Stimulated activated CD8-positive, alpha-beta memory T cell treated with anti-CD3 and anti-CD28 coated beads, Interleukin-15, amount 100 ng/mL, for 1 hour (primary cell): ENCODE measurements at places on chromosomes 1 and 21.

- no peak for DNase-seq
Observed at GRCh38 chr1:86396498-86396890, 371 bp upstream of the ODF2L start.

DNA sequence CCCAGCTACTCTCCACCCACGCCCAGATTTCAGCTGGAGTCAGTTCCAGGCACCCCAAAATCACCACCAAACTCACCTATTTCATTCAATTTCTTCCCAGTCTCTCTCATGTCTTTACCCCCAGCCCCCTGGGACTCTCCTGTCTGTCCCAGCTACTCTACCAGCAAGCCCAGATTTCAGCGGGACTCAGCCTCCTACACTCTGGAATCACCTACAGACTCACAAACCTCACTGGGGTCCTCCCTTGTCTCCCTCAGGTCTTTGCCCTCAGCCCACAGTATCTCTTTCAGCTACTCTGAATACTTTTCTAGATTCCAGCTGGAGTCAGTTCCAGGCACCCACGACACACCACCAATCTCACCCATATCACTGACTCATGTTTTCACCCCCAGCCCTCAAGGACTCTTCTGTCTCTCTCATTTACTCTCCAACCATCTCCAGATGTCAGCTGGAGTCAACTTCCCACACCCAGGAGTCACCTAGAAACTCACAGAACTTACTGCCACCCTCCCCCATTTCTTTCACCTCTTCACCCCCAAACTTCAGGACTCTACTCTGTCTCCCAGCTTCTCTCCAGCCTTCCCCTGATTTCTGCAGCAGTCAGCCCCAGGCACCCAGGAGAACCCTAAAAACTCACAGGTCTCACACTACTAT, 1529.3 kb upstream of the TPTE start:
- DNase-seq: no peak

- no peak for DNase-seq
Observed at GRCh38 chr1:203549309-203549708, 55.4 kb downstream of the OPTC start.

DNA sequence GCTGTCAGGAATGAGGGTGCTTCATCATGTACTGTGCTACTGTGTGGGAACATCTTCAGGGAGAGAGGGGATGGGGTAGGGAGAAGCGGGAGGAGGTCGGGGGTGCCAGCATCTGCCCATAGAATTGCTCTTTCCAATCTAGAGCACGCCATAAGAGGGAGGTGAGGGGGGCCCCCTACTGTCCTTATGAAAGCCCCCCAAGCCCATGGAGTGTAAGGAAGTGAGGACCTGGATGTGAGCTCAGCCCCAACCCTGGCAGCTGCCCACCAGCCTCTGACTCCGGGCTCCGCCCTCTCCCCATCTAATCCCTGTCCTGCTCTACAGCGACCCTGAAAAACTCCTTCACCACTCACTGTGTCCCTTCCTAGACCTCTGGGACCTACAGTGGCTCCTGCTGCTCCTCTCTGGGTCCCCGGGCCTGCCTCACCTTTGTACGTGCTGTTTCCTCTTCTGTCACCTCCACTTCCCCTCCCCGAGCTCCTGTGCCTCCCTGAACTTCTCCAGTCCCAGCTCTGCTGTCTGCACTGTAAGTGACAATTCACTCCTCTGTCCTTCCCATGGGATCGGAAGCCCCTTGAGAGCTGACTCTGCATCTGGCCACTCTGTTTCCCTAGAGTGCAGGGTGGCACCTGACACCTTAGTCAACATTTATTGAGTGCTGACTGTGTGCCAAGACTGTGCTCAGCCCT, 269.4 kb downstream of the PTPRU start:
- DNase-seq: no peak

- no peak for DNase-seq
Observed at GRCh38 chr1:154992721-154993571, 440 bp upstream of the LENEP start.

DNA sequence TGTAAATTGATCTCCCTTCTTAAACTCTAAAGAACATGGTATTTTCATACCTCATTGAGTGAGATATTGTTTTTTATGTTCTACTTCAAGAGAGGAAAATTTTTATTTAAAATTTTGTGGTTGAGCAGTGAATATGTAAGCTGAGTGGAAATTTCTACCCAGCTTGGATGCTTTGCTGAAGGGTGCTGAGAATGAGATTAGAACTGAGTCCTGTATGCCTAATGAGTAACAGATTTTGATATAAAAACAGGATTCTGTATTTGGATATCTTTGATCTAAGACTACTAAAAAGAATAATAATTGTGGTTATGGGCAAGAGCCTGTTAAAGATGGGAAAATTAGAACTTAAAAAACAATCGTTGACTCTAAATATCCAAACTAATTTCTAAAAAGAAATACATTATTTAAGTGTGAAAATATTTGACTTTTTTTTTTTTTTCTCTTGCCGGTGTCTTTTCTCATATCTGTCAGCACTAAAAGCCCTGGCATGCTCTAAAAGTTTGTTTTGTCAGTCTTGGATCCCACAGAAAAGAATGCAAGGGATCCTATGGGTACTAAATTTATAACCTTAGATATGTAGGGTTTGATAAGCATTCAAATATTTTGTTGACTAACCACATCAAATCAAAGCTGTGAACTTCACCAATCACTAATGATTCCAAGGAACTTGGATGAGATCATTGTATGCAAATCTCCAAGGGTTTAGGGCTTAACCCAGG, 652.3 kb downstream of the PTPRC start:
- DNase-seq: no peak
